NCI-H2081 (cell line): ENCODE measurements at places on chromosomes 11 and 22.

GRCh38 chr11:113341388-113342165 is 27.2 kb downstream of the TTC12 start:
- peak; percentile 40 for DNase-seq

GRCh38 chr11:76724171-76724768 is 53.7 kb upstream of the LRRC32 start:
- no peak for DNase-seq

GRCh38 chr22:32951807-32952153 is 106.4 kb downstream of the SYN3 start:
- DNase-seq, result no peak

DNA sequence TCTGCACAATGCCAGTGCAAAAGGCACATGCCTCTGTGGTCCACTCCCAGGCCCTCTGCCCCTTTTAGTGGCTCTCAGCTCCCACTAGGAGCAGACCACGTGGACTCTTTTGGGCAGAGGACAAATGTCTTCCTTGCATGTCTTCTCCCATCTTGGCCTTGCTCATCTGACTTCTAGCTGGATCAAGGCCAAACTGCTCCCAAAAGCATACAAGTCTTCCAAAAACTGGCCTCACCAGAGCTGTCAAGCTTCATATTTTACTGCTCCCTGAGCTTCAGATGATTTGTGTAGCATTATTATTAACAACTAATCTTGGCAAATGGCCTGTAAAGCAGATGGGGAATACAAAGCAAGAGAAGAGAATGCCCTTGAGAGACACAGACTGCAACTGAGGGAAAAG is 6.9 kb downstream of the SMPD1 start:
- no peak for DNase-seq

DNA sequence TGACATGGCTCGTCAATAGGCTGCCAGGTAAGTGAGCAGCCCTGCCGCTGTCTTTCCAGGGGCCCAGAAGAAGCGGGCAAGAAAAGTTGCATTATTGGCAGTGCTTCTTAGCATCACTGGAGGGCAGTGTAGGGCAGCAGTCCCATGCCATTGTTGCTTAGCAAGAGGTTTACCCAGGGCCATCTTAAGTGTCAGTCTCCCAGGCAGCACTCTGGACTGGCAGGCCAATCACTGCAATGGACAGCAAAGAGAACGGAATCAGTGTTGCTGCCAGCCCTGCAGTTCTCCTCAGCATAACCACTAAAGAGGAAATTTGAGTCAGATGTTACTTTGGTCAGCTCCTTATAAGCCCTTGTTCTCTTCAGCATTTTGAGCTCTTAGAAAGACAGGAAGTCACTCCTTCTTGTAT is 13.4 kb upstream of the GRK2 start:
- no peak for DNase-seq

DNA sequence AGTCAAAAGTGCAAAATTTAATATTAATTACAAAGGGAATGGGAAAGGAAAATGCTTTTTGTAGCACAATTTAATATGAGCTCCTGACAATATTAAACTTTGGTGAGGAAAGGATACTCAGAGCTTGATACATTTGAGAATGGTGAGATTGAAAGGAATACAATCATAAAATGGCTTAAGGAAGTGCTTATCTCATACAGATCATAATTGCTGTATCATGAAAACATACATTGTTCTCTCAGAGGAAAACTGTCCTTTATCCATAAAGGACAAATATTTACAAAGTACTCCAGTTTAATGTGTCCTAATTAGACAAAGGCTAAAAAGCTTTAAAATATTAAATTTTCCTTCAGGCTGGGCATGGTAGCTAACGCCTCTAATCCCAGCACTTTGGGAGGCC is 260.4 kb downstream of the TMEM135 start:
- peak; percentile 56 for DNase-seq

GRCh38 chr11:63871962-63872799 is 33.3 kb downstream of the MARK2 start:
- peak; percentile 43 for DNase-seq

DNA sequence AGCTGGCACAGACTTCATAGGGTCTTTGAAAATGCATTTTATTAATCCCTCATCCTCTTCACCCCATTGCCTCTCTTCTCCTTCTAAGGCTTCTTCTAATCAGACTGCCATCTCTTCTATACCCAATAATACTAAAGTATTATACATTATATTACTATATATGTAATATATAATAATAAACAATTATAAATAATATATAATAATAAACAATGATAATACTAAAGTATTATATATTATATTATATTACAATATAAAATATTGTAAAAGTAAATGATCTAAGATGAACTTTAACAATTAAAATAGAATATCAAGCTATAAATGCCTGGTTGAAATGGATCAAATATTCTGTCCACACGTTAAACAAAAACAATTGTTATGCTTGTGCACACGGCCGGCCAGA is 13.0 kb downstream of the SCGB2A1 start:
- no peak for DNase-seq

DNA sequence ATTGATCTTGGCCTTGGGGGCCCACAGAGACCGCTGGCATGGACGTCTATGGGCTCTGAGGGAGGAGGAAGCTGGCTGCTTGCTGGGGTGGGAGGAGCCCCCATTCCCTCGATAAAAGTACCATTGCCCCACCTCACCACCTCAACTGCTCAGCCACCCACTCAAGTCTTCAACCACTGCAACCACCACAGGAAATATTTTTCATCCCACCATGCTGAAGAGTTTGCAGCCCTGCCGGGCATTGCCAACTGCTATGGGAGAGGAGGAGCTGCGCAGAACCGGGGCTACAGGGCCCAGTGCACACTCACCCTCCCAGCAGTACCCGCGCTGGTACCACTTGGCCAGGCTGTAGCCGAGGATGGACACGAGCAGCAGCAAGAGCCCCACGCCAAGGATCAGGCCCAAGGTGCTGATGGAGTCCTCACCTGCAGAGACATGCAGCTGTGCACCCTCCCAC is 29.2 kb downstream of the IL10RA start:
- DNase-seq, result no peak

GRCh38 chr11:19426011-19426755 is 185.4 kb upstream of the E2F8 start:
- DNase-seq, result no peak

DNA sequence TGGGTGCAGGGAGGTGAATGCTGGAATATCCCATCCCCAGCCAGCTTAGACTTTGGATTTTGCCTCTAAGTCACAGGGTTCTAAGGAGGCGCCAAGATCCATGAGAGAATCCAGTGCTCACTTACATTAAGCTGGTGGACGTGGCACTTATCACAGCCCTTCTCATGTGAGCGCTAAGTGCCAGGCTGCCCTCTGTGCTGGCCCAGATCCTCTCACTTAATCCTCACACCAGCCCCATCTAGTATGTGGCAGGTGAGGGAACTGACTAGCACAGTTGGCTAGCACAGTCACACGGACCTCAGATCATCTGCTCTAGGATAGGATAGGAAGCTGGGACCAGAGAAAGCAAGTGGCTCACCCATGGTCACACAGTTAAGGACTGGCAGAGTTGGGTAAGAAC is 3.6 kb downstream of the HMOX1 start:
- no peak for DNase-seq

DNA sequence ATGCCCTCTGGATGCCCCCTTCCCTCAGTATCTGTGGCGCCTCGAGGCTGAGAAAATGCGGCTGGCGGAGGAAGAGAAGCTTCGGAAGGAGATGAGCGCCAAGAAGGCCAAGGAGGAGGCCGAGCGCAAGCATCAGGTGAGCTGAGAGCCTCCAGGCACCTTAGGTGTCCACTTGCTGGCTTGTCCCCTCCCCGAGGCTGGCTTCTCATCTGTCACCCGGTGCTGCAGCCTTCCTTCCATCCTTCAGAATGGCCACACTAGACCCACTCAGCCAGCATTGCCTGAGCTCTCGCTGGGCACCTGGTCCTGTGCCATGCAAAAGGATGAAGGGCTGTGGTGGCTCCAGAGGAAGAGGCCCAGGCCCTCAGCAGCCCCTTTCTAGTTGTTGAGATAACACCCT is 52.3 kb downstream of the MYO7A start:
- no peak for DNase-seq

DNA sequence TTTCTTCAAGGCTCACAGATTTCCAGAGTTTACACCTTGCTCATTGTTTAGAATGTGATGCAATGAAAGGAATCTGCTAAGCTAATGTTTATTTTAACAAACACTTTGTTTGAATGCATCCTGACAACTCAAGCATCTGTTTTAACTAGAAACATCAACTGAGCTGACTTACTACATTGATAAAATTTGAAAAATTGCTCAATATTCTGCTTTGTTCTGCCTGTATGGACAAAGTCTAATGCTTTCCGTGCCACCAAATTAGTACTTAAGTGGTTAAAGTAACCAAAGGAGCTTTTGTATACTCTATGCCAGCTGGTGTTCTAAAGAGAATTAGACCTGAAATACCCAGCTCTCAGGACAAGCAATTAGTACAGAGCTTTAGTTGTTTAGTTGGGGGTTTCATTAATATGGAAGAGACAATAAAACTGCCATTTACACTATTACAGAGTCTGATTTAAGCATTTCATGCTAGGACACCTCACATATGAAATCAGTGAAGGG is 105.2 kb downstream of the MAML2 start:
- DNase-seq, result no peak

DNA sequence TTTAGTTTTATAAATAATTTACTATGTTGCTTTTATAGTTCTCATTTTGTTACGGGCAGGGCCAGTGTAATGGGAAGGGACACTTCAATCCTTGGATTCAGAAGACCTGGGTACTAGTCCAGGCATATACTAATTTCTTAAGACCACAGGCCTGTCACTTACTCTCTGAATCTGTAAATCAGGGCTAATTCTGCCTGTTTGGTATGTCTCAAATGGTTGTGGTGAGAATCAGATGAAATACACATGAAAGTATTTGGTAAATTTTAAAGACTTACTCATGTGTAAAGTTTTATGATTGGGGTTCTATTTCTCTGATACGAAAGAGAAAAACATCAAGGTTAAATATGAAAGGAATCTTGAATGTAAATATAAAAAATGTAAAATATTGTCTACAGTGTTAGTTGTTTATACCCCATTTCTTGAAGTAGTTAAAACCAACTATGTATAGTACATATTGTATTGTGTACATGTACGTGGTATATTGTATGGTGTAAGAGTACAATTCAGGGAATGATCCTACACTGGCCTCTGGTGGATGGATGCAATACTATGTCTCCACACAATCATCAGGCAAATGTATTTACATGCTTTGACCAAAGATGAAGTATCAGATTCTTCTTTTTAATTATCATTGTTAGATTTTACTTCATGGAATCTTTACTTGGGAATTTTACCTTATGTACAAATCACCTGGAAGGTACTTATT is 24.5 kb upstream of the RAG2 start:
- no peak for DNase-seq
